ENCODE measurements at places on chromosomes 16 and 17.

DNA sequence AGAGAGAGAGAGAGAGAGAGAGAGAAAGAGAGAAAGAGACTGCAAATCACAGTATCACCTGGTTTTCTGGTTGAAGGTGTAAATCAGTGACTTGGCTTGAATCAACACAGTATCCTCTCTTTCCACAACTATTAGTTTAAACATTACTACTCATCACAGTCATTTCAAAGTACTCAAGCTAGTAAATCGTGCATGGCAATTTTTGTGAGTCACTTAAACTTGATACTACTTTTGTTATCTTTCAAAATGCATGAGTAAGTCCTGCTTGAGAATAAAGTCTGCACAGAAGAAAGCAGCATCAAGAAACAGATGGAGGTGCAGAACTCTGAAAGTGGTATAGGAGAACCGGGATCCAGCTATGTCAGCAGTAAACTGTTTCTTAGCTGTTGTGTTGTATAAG is 535.4 kb downstream of the CDH8 start:
- no peak for DNase-seq

GRCh38 chr16:85205747-85206471 is 93.6 kb upstream of the CIBAR2 start:
- no peak for DNase-seq

GRCh38 chr17:38750312-38751121 is 2.0 kb upstream of the PSMB3 start:
- DNase-seq, result no peak

- DNase-seq, result no peak
Observed at GRCh38 chr16:13351601-13352217, 450.3 kb downstream of the SHISA9 start.

DNA sequence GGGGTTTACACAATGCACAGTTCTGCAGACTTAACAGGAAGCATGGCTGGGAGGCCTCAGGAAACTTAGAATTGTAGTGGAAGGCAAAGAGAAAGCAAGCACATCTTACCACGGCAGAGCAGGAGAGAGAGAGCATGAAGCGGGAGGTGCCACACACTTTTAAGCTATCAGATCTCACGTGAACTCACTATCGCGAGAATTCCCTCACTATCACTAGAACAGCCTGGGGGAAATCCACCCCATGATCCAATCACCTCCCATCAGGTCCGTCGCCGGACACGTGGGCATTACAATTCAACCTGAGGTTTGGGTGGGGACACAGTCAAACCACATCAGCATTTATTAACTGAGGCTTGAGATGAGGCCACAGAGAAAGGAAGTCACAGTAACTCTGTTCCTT is 326.7 kb downstream of the C16orf95 start:
- no peak for DNase-seq

DNA sequence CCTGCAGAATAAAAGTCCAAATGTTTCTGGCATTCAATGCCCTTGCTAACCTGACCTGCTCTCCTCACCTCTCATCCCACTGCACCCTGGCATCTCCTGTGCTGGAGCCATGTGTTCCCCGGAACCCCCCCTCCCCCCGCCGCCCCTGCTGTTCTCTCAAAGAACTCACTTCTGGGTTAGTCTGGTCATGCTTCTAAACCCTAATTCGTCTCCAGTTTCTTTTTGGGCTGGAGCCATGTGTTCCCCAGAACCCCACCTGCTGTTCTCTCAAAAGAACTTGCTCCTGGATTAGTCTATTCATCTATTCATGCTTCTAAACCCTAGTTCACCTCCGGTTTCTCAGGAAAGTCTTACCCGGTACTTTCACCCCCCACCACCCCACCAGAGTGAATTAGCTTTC is 808 bp upstream of the ALOX15 start:
- no peak for DNase-seq

GRCh38 chr17:79332011-79332554 is 257.5 kb downstream of the ENGASE start:
- no peak for DNase-seq

- peak; percentile 62 for DNase-seq
Observed at GRCh38 chr16:22188595-22189442, 17.3 kb upstream of the EEF2K start.

- no peak for DNase-seq
Observed at GRCh38 chr16:60564588-60564987, 1471.7 kb downstream of the CDH8 start.

- DNase-seq, result no peak
Observed at GRCh38 chr16:4090351-4090851, 25.8 kb downstream of the ADCY9 start.

All from germinal center (tissue), 1 donor.